ENCODE measurements at places on chromosomes 7 and 10.

DNA sequence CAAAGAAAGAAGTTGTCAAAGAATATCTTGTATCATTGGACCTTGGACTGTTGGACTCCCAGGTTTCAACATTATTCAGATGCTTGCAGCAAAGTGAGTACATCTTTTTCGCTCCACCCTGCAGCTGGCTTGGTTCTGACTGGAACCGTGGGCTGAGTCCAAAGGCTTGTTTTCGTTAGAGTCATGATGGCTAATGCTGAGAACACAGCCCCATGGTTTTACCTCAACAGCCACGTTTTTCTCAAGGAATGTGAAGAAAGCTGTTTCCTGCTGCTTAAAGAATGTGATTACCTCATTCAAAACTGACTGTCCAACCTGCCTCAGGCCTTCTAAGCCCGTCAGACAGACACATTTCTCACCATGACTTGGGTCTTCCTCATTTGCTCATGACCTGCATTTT is 69.5 kb downstream of the STEAP1B start:
- DNase-seq = no peak

DNA sequence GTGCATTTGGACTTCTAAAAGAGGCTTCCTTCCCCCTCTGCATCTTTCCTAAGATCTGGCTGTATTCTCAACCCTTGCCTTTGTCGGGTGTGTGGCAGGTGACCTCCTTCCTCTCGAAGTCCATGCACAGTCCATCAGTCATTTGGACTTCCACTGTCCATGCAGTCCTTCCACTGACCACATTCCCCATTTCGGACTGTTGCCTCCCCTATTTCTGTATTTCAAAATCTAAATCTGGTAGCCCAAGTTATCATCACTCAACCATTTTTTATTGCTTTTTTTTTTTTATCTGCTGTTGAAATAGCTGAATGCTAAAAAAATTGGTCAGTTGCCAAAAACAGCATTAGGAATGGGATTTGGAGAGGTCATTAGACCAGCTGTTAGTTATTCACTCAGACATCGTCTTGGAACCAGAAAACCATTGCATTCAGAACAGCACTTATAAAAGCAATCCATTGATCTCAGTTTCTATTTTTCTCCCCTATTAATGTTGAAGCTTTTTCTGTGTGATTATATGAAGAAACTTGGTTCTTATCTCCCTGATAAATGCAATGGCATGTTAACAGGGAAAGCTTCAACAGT is 575.6 kb downstream of the KIF20B start:
- DNase-seq = no peak

DNA sequence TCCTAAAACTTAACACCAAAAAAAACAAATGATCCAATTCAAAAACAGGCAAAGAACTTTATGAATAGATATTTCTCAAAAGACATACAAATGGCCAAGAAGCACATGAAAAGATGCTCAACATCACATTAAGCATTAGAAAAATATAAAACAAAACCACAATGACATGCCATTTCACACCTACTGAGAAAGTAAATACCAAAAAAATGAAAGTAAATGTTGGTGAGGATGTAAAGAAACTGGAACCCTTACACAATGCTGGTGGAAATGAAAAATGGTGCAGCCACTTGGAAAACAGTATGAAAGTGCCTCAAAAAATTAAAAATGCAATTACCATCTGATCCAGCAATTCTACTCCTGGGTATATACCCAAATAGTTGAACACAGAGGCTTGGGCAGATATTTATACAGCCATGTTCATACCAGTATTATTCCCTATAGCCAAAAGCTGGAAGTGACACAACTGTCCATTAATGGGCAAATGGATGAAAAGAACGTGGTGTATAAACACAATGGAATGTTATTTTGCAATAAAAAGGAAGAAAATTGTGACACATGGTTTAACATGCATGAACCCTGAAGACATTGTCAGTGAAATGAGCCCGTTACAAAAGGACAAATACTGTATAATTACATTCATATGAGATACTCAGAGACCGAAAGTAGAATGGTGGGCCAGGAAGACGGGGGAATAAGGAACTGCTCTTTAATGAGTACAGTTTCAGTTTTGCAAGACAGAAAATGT is 89.0 kb downstream of the JMJD1C start:
- DNase-seq = no peak

DNA sequence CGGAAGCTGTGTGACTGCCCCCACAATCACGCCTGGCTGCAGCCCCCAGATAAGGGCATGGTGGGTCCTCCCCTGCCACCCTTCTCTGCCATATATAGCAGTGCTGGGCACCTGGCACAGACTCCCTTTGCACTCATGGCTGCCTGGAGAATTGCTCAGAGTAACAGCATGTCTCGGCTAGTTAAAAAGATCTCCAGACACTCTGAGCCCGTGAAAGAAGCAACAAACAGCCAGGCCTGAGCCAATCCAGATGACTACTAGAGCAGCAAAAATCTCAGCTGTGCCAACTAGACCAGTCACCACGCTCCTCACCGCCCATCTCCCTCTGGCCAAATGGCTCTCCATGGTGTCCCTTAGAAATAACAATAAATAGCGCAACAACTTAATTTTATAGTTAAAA is 71.3 kb downstream of the PARD3 start:
- no peak for DNase-seq

- no peak for DNase-seq
Observed at GRCh38 chr10:57262892-57263291, 901.8 kb upstream of the ZWINT start.

GRCh38 chr7:6436385-6436685 is 11.4 kb downstream of the DAGLB start:
- no peak for DNase-seq

DNA sequence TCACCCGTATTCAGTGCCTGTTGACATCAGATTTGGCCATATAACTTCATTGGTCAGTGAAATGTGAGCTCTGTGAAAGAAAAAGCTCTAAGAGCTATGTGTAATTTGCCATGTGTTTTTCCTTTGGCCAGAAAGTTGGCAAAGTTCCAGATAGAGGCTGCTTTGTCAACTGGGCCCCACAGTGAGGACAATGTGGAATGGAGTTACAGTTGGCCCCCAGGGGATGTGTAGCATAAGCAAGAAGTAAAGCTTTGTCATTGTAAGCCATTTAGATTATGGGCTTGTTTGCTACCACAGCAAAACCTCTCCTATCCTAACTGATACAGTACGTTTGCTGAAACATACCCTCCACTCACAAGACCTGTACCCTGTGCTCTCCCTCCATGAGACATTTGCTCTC is 119.1 kb upstream of the HABP2 start:
- DNase-seq = no peak

DNA sequence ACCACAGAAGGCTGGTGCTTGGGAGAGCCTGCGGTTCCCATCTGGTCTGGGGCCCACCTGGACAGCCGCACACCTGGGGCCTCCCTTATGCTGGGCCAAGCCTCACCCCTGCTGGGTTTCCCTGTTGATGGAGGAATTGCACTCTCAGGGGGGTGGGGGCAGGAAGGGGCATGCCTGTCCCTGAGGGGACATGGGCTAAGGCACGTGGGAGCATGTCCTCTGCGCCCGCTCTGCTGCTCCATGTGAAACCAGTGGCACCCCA is 43.4 kb downstream of the OAT start:
- DNase-seq = no peak

GRCh38 chr7:93307943-93308342 is 75.8 kb downstream of the VPS50 start:
- no peak for DNase-seq

DNA sequence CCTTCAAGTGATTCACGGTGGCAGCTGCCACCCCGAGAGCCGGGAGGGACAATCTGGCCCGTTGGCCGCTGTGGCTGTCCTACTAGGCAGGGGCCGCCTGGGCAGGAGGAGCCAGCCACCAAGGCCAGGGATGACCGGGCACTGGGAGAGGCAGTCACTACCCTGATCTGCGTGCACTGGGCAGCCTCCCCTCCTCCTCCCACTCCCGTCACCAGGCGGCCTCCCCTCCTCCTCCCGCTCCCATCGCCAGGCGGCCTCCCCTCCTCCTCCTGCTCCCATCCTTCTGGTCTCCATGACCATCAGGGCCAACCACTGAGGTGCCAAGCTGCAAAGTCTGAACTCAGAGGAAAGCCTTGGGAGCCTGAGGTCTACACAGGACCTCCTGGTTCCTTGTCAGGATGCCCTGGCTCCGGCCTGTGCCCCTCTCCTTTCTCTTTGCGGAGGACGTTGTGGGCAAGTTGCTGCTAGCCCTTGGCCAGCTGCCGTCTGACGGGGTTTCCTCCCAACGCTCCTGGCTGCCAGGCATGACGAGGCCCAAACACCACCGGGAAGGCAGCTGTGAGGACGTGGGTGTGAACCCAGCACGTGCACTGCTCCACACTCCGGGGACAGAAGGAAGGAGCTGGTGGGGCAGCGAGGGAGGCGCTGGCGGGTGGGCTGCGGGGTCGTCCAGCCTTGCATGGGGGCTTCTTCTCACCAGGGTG is 131.1 kb downstream of the WDR37 start:
- DNase-seq = no peak

- peak; percentile 84 for DNase-seq
Observed at GRCh38 chr10:21099291-21100062, 202.4 kb upstream of the NEBL start.

DNA sequence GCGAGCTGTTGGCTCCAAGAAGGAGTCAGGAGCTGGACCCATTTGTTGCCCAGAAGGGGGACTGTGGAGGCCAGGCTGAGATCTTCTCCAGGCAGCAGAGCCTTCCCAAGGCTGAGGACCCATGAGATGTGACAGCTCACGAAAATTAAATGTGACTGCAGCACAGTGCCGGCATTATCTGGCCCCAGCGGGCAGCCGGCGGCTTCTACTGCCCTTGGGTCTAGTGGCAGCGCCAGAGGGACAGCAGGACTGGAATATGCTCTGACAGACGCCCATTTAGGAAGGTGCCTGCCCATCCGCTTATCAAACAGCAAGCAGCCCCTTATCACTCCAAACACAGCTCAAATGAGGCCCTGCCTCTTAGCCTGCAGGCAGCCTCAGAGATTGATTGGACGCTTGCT is 122.9 kb upstream of the LYZL2 start:
- no peak for DNase-seq

GRCh38 chr10:71765176-71765904 is 8.0 kb downstream of the VSIR start:
- no peak for DNase-seq

GRCh38 chr10:8076933-8077332 is 22.4 kb downstream of the GATA3 start:
- no peak for DNase-seq

DNA sequence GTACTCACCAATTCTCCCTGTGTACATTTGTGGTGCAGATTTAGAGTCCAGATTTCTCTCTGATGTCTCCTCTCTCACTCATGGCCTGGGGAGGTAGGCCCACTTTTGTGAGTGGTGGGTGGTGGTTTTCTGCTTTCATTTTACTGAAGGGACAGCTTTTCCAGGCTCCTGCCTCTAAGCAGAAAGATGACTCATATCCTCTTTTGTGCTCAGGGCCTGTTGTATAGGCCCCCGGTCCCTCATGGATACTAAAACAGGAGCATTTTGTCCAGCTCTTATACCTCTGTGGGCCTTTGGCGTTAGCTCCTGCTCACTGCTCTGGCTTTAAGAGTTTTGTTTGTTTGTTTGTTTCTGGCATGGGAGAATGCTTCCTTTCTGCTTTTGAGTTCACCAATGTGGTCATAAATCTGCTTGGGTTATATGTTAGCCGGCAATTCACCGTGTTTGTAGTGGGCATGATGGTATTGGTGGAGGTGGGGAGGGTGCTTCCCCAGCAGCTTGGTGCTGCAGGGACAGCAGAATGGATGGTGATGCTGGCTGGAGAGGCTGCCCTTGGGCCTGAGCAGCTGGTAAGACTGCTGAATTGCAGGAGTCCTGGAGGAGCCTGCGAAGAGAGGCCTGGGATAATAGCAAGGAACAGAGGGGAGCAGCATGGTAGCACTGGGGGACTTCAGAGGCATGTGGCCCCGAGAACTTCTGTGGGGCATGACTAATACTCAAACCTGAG is 468.7 kb downstream of the RPS24 start:
- DNase-seq = no peak

DNA sequence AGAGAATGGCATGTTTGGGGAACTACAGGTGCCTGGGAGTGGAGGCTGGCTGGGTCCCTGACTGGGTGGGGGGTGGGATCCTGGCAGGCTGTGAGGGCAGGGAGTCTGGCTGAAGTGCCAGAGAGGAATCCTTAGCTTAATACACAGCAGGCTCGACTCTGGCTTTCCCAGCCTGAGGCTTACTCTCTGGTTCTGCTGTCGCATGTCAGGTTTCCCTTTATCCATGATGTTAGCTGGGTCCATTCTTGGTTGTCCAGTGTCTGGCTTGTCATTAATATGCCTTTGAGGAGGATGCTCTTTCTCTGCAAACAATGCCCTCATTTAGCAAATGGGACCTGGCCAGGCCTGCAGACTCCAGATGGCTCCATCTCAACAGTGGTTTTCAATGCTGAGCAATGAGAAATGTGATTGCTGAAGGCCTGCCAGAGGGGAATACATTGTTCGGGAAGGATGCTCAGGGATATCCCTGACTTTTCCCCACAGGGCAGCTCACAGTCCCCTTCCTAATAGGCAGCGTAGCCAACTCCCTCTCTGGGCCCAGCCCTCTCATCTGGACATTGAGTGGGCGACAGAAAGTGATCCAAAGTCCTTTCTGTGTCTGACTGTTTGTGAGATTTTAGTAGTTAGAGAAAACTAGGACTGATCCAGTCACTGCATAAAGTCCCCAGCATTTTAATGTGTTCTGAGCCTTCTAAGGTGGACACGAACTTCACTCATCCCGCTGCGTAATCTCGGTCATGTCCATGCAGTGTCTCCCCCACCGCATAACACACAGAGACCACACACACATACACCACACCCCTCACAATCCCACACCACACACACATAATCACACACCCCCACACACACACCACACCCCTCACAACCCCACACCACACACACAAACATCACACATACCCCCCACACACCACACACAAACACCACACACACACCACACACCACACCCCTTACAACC is 124.9 kb downstream of the ANLN start:
- DNase-seq = peak; percentile 82

GRCh38 chr10:24007359-24007758 is 201.6 kb upstream of the KIAA1217 start:
- DNase-seq = no peak

GRCh38 chr7:91112902-91113341 is 151.3 kb upstream of the FZD1 start:
- no peak for DNase-seq

DNA sequence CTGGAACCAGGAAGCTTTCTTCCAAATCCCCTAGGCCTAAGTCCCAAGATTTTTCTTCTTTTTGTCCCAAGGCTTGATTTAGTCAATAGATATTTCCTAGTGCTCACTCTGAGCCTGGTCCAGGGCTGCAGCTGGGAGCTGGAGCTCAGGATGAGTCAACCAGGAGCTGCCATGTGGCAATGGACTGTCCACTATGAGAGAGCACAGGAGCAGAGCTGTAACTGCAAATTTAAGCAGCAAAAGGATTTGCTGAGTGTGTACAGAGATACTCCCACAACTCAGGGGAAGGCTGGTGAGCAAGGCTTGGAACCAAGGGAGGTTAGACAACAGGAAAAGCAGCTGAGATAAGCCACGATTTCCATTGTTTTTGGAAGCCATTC is 92.1 kb upstream of the CXCL12 start:
- no peak for DNase-seq

- DNase-seq = no peak
Observed at GRCh38 chr7:29146888-29147609, 712 bp upstream of the CPVL start.

All from cerebellar nuclear complex (tissue), 1 donor.